Brain microvascular endothelial cell (primary cell): ENCODE measurements at places on chromosomes 12 and 14.
A peak's percentile ranks its signal among the peaks of the same experiment; 100 is the strongest.

DNA sequence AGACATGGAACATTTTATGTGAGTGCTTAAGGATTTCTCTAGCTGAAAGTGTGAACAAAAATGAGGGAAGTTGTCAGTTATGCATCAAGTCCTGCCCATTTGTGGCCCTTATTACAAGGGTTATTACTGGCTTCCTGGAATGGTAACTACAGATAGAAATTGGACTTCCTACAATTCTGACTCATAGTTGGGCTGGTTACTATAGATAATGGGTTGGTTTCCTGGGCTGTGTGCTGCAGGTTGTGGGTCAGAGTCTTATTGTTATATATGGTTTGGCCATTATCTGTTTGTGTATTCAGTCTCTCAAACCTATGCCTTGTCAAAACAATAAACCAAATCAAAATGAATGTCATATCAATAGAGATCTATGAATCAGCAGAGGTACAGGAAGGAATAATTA is 313.7 kb downstream of the ADAMTS20 start:
- DNase-seq = peak; percentile 5

DNA sequence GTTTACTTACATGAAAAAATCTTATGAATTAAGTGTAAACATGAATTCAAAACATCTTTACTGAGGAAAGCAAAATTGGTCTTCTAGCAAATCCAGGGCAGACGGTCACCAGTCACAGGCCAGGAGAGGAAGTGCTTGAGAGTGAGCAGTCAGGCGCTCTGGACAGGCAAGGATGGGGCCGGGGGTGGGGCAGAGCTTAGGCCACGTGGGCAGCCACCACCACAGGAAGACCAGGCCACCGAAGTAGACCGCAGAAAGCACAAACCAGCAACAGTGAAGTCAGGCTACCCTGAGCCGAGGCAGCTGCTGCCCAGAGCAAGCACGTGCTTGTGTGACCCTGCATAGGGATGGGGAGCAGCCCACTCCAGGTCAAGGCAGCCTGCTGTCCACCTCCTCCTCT is 33.5 kb downstream of the SLC6A12 start:
- DNase-seq = peak; percentile 53

- no peak for DNase-seq
These were observed 152.1 kb downstream of the AACS start for GRCh38 chr12:125217308-125217707.

DNA sequence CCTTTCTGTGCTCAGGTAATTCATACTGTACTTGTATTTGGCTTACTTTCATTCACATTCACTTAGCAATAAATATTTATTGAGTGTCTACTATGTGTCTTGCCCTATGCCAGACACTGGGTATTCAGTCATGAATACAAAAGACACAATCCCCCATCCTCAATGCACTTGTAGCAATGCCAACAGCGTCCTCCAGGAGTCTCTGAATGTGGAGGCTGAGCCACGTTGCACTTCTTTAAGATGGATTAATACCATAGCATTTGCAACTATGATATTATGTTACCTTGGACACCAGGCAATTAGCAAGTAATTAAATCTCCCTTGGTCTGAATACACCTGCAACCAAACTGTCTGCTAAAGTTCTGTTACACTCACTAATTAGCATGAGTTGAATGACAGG is 58.8 kb downstream of the OTX2 start:
- no peak for DNase-seq

- DNase-seq = peak; percentile 15
These were observed 145.4 kb upstream of the ABCD2 start for GRCh38 chr12:39764944-39765560.

DNA sequence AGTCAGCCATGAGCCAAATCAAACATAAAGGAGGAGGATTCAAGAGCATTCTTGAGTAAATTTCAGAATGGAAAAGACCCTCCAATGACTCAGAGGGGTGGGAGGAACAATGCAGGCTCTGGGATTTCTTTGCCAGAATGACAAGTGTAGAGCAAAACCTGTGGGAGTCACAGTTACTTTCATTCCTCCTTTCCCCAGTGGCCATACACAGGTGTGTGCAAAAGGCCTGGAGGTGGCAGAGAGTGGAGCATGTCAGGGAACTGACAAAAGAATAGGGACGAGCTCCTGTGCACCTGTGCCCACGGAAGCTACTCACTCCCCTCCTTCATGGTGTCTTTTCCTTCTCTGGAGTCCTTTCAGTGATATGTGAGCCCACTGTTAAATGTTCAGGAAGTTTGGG is 9.4 kb upstream of the CIPC start:
- no peak for DNase-seq

GRCh38 chr12:23947395-23947794 is 2.1 kb downstream of the SOX5 start:
- DNase-seq = no peak

- DNase-seq = peak; percentile 20
These were observed 5.6 kb downstream of the HIP1R start for GRCh38 chr12:122840580-122841513.

DNA sequence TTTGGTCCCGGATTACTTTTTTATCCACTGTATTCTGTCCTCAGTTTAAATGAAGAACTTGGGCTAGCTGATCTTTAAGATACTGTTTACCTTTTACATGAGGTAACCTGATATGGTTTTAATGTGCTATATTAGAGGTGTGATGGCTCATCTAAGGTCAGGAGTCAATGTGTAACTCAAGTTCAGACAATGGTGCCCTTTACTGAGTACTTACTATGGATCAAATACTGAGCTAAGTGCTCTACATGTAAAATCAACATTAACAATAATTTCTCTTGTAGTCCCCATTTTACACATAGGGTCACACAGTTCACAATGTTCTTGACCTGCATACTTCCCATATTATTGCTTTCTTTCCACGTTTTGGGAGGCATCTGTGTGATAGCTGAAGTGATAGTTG is 79.2 kb downstream of the CEP83 start:
- no peak for DNase-seq

DNA sequence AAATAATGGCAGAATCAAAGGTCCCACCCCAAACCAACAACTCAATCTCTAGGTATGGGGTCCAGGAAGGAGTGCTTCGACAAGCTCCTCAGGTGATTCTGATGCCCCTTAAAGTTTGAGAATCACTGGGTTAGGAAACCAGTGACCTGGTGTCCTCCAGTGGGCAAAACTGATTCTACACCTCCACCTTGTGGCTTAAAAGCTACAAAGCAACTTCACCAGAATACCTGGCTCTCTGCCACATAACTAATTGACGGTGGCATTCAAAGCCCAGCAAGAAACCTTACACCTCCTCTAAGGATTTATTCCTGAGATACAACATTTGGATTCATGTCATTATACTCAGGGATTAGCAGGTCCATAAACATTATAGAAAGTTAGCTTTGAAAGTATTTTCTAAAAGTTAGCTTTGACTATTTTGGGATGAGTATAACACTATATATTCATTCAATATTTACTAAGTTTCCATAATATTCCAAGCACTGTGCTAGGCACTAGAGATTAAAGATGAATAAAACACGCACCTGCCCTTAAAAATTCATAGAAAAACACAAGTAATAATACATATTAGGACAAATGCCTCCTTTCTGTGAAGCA is 45.4 kb downstream of the DCAF5 start:
- DNase-seq = peak; percentile 60

GRCh38 chr12:98594050-98594835 is 757 bp downstream of the SLC25A3 start:
- DNase-seq = no peak

- DNase-seq = peak; percentile 26
These were observed 103.9 kb upstream of the MYL2 start for GRCh38 chr12:111024205-111024801.

DNA sequence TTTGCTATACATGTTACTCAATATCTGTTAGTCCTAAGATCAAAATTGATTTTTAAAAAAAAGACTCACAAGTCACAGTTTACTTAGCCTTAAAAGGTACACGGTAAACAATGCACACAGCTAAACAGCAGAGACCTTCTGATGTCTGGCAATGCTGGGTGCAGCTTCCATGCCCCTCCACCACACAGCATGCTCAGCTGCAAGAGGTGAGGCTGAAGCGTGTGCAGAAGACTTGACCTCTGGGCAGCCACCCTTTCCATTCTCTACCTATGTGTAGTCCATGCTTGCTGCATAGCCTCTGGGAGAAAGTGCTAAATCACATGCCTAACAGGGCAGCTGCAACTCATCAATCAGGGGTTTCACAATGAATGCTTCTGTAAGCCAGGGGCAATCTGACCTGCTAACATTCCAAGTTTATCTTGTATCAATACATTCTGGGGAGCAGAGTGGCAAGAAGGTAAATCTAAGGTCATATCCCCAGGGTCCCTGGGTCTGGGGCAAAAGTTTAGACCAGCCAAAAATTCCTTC is 44.5 kb upstream of the AMN1 start:
- DNase-seq = no peak

- DNase-seq = peak; percentile 4
These were observed 440.4 kb downstream of the ADAMTS20 start for GRCh38 chr12:43111608-43112007.

DNA sequence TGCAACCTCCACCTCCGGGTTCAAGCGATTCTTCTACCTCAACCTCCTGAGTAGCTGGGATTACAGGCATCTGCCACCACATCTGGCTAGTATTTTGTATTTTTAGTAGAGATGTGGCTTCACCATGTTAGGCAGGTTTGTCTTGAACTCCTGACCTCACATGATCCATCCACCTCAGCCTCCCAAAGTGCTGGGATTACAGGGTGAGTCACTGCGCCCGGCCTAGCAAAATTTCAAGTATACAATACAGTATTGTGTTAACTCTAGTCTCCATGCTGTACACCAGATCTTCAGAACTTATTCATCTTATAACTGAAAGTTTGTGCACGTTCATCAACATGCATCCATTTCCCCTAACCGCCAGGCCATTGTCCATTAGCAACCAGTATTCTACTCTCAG is 115.1 kb upstream of the MDGA2 start:
- no peak for DNase-seq

DNA sequence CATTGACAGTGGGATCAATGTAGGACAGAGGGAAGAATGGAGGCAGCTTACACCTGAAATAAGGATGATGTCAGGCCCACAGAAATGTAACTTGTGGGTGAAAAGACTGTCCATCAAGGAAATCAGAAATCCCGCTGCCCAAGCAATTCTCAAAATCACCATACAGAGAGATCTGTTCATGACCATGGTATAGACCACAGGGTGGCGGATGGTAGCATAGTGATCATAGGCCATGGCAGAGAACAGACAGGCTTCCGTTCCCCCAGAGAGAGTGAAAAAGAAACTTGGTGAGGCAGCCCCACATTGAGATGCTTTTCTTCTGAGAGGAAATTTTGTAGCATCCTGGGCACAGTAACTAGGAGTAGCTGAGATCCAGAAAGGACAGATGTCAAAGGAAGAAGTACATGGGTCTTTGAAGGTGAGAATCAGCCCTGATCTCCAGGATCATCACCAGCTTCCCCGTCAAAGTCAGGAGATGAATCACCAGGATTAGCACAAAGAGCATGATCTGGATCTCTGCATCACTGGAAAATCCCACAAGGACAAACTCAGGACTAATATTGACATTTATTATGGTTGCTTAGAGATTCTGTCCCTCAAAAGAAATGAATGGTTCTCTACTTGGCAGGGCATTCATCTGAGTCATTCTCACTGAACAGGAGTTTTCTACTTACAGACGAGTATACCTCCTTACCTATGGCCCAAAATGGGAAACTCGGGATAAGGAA is 5.5 kb upstream of the ZNF641 start:
- DNase-seq = no peak

- peak; percentile 74 for DNase-seq
These were observed 33.8 kb upstream of the FGD4 start for GRCh38 chr12:32365473-32366064.

DNA sequence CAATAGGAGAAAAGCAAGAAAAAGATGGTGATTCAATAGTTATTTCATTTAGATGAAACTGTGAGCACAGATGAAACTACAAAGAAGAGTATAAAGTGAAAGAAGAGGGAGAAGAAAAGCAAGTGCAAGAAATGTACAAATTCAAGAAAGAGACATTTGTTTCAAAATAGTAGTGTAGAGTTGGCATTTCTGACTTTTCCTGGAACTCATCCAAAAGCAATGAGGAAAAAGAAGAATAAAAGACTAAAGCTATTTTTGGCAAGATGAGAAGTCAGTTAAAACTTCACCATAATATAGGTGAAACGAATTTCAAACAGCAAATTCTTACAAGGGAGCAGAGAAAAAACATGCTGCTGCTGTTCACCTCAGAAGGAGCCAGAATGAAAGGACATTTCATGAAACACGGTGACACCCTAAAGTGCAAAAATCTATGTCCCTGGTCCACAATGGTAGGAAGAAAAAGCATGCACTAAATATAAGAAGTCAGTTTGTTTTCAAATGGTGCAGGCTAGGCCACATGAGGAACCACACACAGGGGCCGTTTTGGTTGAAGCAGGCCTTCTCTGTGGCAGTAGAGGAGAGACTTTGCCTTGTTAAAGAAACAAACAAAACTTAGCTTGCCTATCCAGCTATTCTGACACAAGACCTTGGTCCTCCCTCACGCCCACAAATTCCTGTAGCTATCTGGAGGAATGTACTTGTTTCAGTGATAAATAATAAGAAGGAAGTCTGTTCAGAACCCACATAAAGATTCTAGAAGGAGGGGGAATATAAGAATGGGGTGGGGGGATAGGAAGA is 11.1 kb upstream of the CMAS start:
- peak; percentile 36 for DNase-seq

DNA sequence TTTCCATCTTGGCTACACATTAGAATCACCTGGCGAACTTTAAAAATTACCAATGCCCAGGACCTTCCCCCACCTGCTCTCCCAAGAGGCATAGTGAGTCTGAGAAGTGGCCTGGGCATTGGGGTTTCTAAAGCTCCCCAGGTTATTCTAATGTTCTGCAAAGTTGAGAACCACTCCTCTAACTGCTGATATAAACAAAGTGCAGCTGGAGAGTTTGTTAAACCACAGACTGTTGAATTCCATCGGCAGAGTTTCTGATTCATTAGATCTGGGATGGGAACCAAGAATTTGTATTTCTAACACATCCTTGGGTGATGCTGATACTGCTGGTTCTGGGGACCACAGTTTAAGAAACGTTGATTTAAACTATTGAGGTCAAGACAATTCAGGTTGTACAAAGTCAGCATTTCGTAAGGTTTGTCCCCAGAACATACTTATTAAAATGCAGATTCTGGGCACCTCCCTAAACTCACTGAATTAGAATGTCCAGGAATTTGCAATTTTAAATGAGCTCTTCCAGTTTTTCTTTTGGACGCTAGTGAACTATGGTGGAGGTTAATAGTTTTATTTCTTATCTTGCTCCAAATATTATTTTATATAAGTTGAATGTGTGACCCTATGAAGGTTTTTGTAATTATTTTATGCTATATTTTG is 309.1 kb downstream of the NRXN3 start:
- no peak for DNase-seq

- peak; percentile 92 for DNase-seq
These were observed 211.5 kb downstream of the CHST11 start for GRCh38 chr12:104668274-104668718.

DNA sequence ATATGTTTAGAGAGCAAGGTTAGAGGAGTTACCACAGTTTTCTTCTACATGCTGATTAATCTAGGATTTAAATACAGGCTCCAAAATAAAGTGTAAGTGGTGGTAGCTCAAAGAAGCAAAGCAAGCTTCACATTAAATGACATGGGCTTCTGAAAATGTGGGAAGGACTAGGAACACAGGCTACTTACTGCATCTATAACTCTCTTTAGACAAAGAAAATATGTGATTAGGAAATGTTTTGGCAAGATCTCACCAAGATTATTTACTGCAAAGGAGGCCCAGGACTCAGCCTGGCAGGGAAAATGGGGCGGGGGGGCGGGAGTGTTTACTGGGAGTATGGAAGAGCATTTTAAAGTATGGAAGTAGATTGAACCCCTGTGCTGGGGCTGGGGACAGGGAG is 39.4 kb downstream of the ETV6 start:
- no peak for DNase-seq

GRCh38 chr12:12803186-12803585 is 10.0 kb upstream of the DDX47 start:
- peak; percentile 81 for DNase-seq
